CD4-positive, alpha-beta T cell treated with Interleukin-2 at 100 ng/mL for 4 hours (primary cell): ENCODE measurements at places on chromosomes 3 and 15.

- no peak for DNase-seq
Measured at GRCh38 chr3:25386686-25387255, 41.3 kb upstream of the RARB start.

DNA sequence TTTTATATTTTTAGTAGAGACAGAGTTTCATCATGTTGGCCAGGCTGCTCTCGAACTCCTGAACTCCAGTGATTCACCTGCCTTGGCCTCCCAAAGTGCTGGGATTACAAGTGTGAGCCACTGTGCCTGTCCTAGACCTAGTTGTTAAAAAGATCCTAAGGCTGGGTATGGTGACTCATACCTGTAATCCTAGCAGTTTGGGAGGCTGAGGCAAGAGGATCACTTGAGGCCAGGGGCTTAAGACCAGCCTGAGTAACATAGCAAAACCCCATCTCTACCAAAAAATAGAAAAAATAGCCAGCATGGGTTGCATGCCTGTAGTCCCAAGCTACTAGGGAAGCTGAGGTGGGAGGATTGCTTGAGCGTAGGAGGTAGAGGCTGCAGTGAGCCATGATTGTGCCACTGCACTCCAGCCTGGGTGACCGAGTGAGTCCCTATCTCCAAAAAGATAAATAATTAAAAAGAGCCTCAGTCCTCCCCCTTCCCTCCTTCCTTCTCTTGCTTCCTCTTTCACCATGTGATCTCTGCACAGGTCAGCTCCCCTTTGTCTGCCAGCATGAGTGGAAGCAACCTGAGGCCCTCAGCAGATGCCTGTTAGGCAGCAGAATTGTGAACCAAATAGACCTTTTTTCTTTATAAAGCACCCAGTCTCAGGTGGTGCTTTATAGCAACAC is 9.8 kb upstream of the FNDC3B start:
- no peak for DNase-seq

DNA sequence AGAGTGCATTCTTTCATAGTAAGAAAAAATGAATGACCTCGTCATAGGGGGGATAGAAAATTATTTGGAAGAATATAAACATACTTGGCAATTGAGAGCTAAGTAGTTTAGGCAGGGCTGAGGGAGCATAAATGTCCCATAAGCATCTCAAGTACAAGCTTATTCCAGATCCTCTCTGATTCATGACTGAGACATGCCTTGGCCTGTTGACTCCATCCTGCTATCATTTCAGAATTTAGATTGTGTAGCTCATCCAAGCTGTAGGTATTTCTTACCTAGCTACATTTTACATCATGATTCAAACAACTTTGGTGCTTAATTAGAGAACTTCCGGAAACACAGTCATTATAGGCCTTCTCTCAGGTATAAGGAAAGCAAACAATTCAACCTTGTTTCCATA is 12.3 kb downstream of the POGLUT1 start:
- DNase-seq: no peak

DNA sequence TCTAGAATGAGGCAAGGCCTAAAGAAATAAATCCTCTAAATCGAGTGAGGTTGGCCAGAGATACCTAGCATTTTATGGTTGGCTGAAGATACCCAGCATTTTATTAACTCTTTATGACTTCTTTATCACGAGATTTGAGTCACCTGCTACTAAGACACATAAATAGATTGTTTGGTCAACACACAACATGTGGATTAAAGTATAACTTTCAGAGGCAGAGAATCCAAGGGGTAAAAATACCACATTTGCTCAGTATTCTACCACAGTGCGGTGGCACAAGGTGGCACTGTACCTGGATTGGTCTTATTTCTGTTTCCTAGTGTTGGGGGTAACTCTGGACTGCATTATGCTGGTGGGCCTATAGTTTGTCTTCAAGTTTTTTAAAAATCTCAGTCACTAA is 27.0 kb upstream of the VILL start:
- DNase-seq: no peak

DNA sequence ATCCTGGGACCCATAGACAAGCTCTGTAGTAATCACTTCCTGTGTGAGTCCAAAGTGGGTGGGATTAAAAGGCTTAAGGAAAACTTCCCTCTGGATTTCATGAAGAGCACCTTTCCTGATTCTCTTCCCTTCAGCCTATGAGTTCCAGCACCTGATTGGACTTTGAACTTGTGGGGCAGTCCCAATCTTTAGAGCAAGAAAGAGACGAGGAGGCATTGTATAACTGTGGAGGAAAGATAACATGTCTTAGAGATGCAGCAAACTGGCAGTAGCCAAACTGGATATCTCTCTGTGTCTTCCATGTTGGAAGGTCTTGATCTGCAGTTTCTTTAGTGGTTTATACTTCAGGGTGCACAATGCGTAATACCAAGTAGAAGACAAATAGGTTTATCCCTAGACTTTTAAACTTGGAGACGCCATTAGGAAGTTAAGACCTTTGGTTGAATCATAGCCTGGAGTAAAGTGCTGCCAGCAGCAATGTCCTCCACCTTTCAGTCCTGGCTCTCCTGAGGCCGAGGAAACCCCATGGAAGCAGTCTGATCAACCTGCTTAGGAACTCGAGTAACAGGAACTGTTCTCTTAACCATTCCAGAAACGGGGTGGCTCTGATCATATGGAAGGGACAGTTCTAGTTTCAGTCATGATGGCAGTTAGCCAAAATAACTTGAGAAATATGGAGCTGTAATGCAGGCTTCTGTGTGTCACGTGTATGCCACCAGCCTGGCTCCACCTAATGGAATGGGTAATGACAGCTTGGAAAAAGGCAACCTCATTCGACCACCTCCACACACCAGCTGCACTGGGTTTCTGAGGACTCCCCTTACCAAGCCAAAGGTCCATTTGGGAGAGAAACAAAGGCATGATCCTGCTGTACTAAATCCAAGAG is 4.7 kb downstream of the EIF1B start:
- no peak for DNase-seq

GRCh38 chr3:189307963-189308362 is 136.2 kb downstream of the TPRG1 start:
- no peak for DNase-seq

- DNase-seq: no peak
Measured at GRCh38 chr3:29759411-29760225, 478.7 kb downstream of the RBMS3 start.

- DNase-seq: no peak
Measured at GRCh38 chr3:112761062-112761638, 85.5 kb downstream of the CD200R1L start.

DNA sequence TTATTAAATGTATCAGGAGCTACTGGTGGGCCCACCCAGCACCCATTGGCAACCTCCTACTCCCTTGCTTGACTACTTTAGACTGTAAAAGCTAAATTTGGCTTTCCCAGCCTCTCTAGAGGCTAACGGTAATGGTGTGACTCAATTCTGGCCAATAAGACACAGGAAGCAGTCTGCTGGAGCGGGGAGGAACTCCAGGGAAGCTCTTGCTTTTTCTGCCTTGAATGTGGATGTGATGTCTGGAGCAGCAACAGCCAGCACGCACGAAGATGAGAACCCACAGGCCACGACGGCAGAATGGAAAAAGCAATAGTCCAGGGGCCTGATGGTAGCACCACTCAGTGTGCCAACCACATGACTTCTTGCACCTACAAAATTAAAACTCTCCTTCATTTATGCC is 39.9 kb downstream of the RAB6B start:
- DNase-seq: no peak

DNA sequence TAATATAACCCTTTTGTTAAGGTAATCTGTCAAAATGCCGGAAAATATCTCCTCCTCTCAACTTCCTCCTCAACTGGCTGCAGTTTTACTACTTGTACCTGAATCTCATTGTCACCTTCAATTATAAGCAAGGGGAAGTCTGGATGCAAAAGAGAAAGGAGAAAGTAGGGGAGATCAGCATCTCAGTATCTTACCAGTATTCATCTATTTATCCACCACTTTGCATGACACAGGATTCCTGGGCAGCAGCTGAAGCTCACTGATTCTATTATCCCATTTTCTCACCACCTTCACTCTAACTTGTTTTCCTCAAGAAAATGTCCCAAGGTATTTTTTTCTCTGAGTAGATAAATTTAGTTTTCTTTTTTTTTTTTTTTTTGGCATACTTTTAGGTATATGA is 440.5 kb upstream of the CBLB start:
- no peak for DNase-seq

DNA sequence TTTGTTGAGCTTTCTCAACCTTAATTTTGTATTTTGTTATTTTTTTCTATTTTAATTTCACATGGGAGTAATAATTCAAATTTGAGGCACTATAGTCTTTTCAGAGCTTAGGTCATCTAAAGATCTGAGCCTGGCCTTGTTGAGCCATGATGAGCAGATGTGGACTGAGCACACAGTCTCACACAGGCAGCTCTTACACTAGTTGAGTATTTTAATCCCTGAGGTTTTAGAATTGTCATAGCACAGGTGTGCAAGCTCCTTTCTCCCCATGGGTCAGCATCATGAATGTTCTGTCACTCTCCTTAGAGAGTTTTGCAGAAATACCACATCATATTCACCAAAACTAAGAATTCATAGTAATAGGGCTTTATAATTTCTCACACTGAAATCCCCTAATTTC is 4.9 kb downstream of the ZBTB38 start:
- DNase-seq: no peak

GRCh38 chr3:8563146-8563545 is 61.5 kb downstream of the LMCD1 start:
- no peak for DNase-seq

GRCh38 chr3:42914771-42915515 is 9.0 kb downstream of the ZNF662 start:
- DNase-seq: no peak

DNA sequence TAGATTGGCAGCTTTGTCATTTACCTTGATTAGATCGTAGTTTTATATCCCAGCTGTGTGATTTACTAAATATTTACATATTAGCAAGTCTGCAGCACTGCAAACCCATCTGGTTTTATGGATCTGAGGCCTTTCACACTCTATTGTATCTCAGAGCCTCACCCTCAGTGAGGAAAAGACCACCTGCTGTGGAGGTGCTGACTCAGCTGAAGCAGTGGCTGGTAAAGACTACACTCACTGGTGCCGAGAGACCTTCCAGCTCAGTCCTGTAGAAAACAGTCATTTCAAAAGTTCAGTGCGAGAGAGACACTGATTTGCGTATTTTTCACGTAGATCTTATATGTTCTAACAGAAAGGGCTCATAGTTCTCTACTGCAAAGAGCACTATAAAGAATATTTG is 307.8 kb upstream of the TPM1 start:
- DNase-seq: no peak

- no peak for DNase-seq
Measured at GRCh38 chr3:78049521-78049920, 1009.6 kb downstream of the ROBO2 start.

DNA sequence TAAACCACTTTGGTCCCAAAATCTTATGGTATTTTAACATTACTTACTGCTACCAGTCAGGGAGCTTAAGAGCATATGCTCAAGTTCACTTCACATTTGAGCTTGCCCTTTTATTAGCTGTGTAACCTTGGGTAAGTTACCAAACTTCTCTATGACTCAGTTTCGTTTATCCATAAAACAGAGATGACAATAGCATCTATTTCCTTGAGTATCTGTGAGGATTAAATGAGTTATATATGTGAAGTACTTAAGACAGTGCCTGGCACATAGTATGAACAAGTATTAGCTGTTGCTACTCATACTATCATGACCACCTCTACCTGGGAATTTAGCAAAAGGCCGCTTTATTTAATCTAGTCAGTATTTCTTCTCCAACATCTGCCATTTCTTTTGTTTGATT is 5.9 kb downstream of the ATOSA start:
- no peak for DNase-seq

DNA sequence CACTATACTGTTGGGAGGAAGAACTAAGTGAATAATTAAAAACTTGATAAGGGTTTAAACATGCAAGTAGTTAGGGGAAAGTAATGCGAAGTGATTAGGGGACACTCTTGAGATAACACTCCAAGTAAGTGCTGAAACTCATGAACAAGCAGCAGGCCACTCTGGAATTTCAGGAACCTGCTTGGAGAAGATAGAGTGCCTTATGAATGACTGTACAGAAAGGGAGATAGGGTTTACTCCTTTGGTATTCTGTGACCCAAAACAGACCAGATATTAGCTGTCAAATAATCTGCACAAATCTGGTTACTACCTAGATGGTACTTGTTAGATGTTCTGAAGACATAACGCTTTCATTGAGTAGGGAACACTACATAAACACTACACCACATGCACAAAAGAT is 85.6 kb downstream of the FRMD4B start:
- no peak for DNase-seq

GRCh38 chr3:110311541-110311940 is 760.1 kb upstream of the NECTIN3 start:
- no peak for DNase-seq

DNA sequence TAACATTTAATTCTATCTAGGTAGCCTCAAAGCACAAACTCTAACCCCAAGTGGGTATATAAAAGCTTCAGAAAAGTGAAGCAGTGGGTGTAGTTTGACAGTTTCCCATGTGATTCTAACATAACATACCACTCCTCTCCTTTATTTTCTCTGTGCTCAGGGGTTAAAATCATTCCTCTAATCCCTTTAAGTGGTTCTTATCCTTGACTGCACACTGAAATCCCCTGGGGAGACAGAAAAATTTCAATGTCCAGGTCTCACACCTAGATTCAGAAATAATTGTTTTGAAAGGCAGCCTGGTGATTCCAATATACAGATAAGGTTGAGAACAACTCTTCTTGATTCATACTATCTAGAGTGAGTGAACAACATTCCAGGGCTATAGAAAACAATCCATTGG is 986.4 kb downstream of the ROBO1 start:
- DNase-seq: no peak

- DNase-seq: no peak
Measured at GRCh38 chr15:26667222-26667988, 105.5 kb downstream of the GABRB3 start.

DNA sequence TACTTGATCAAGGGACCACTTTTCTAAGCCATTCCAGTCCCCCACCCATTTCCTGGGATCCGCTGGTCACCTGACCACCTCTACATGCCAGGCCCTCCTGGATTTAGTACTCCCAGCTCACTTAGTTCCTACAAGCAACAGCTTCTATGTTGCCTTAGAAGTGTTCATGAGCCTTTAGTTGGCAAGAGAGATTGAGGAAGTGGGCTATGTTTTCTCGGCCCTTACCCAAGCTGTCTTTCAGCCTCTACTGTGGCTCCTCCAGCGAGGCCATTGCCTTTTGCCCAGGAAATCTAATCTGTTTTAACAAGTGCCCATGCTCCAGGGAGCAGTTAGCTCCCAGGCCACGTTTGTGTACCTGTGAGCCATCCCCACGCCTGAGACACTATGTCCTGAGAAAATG is 4.5 kb upstream of the PRKAR2A start:
- DNase-seq: no peak

DNA sequence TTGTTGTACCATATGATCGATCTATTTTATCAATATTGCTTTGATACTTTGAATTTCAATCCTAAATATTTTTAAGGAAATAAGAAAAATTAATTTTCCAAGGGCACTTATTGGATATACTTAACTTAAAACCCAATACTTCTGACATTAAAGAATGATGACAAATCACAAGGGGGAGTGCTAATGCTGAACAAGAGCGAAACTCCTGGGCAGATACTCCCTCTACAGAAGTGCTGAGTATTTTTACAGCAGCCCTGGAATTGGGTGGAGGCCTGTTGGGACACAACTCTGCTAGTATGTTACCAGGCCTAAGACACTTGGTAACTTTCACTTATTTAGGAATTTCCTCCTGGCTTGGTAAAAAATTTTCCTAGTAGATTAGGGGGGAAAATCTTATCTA is 46.2 kb downstream of the DENND6A start:
- DNase-seq: no peak
